ENCODE measurements at places on chromosomes 2 and 18.

DNA sequence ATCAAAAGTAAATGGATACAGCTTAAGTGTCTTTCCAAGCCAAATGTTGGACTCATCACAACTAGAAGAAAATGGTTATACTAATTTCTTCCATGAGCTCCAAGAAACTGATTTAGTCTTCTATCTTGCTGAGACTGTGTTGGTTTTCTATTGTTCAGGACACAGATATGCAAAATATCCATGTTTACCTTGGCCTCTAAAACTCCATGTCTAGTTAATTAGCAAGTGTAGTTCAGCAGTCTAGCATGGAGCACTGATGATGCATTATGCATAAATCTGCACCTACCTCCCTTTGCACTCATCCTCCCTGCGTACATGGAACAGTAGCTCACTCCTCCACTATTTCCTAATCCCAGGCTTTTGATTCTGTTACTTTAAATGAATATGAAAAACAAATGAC lies 731.4 kb upstream of the CHAC2 start:
- no peak for DNase-seq

GRCh38 chr2:50344509-50345106 lies 687.3 kb downstream of the NRXN1 start:
- DNase-seq, result no peak

DNA sequence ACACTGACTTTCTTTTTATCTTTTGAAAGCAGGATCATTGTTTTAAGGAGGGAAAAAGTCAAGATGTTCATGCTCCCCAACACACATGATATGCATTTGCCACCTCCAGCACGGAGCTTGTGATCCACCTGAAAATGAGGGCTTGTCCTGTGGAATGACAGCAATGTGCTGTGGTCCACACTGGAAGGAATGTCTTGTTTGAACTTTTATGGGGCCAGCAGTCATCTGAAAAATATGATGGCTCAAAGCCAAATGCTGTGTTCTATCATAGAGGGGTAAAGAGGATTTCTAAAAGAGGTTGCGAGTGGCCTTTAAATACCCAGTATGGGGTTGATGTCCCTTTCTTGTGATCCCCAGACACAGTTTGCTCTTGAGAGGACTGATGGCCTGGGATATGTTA lies 226.5 kb upstream of the SPRED2 start:
- no peak for DNase-seq

DNA sequence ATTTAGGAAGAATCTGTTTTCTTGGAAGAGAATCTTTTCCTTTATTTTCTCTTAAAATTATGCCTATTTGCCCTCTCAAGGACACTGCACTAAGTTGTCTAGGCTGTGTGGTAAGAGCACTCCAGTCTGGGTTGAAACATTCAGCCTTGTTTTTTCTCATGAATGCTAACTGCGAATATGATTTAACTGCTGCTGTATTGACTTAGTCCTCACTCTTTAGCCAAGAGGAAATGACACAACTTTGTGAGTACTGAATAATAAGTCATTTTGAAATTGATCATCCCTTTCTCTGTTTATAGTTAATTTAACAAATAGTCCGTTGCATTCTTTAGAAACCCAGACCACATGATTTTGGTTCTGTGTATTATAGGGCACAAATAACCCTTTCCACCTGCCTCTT lies 4.5 kb upstream of the RND3 start:
- DNase-seq, result no peak

DNA sequence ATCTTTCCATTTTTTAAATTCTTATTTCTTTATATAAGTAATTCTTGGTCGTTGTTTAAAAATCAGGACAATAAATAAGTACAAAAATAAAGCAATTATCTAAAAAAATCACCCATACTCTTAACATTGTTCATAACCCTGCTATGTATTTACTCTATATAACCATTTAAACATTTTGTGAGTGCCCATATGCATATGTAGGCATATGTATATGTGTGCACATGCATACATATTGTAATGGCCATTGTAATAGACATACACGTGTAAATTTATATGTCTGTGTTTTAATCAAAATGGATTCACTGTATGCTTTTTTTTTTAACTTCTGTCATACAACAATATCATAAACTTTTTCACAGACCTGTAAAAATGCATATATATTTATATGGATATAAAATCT lies 25.6 kb downstream of the DNAJC10 start:
- DNase-seq, result no peak

GRCh38 chr2:855177-855576 lies 95.5 kb upstream of the SNTG2 start:
- DNase-seq, result no peak

GRCh38 chr2:231671270-231672050 lies 36.9 kb upstream of the PTMA start:
- no peak for DNase-seq

- DNase-seq, result no peak
These were observed 6.1 kb downstream of the KYNU start for GRCh38 chr2:142883526-142883925.

- DNase-seq, result no peak
These were observed 3.0 kb downstream of the EVX2 start for GRCh38 chr2:176080540-176081375.

DNA sequence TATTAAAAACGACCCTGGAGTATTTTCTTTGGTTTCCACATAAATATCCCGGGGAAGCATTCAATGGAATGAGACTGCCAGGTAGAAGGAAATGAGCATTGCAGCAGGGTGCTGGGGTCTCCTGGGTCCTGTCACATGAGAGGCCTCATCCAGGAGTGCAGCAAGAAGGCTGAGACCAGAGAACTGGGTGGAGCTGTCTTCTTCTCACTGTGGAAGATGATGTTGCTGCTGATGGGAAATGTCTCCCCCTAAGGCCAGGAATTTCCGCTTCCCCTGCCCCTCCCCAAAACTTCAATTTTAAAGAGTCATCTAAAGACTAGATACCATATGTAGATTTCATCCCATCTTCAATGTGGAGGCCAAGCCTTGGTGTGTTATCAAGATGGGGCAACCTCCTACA lies 95.2 kb upstream of the SIX2 start:
- no peak for DNase-seq

DNA sequence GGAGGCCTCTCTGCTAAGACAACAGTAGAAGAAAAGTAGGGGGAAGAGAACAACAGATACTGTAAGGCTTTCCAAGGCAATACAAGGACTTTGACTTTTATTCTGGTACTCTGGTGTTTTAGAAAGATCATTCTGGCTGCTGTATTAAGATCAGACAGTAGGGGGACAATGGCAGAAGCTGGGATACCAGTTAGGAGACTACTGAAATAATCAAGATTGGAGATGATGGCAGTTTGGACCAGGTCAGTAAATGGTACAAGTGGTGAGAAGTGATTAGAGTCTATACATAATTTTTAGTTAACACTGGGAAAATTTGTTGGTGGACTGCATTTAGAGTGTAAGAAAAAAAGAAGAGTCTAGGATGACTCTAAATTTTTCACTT lies 139.7 kb downstream of the ROCK1 start:
- no peak for DNase-seq

- no peak for DNase-seq
These were observed 360.6 kb downstream of the ZNF521 start for GRCh38 chr18:24991141-24992060.

DNA sequence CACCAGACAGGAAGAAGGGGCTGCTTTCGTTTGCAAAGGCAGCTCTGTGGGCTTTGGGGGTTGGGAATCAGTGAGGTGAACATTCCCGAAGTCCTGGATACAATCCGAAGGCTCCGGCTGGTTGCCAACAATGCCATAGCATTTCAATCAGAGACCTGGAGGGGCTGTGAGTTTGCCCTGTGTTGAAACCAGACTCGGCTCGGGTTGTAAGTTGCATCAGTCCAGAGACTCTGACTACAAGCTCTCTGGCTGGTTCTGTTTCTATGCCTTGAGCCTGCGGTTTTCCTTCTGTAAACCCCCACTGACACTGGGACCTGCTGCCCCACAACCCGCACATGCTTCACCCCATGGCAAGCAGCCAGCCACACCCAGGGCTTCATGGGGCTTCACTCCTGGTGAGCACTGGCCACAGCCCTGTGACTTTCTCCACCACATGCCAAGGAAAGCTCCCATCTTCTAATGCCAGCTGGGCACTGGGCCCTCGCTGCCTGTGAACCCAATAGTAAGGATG lies 85.7 kb upstream of the ODC1 start:
- DNase-seq, result no peak

- DNase-seq, result no peak
These were observed 67.1 kb downstream of the CPS1 start for GRCh38 chr2:210623506-210623905.

DNA sequence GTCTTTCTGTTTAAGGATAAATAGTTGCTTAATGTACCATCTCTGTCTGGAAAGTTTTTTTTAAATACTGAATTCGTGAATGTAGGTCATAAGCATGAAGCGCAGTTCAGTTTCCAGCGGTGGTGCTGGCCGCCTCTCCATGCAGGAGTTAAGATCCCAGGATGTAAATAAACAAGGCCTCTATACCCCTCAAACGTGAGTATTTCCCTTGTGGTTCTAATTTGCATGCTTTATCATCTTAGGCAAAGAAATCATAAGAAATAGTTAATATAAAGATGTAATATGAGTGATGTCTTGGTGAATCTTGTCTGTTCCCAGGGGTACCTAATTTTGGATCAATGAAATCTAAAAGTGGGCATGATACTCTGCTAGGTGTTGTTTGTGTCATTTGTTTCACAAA lies 1.5 kb downstream of the NDC80 start:
- no peak for DNase-seq

GRCh38 chr2:143802242-143802641 lies 673.0 kb downstream of the ARHGAP15 start:
- DNase-seq, result no peak

GRCh38 chr18:79983793-79984192 lies 4.6 kb downstream of the TXNL4A start:
- no peak for DNase-seq

- DNase-seq, result no peak
These were observed 154.8 kb upstream of the PGAP1 start for GRCh38 chr2:197081294-197081693.

- no peak for DNase-seq
These were observed 101.9 kb upstream of the CTDP1 start for GRCh38 chr18:79577451-79578395.

GRCh38 chr2:188765522-188766470 lies 208.4 kb upstream of the COL3A1 start:
- no peak for DNase-seq

DNA sequence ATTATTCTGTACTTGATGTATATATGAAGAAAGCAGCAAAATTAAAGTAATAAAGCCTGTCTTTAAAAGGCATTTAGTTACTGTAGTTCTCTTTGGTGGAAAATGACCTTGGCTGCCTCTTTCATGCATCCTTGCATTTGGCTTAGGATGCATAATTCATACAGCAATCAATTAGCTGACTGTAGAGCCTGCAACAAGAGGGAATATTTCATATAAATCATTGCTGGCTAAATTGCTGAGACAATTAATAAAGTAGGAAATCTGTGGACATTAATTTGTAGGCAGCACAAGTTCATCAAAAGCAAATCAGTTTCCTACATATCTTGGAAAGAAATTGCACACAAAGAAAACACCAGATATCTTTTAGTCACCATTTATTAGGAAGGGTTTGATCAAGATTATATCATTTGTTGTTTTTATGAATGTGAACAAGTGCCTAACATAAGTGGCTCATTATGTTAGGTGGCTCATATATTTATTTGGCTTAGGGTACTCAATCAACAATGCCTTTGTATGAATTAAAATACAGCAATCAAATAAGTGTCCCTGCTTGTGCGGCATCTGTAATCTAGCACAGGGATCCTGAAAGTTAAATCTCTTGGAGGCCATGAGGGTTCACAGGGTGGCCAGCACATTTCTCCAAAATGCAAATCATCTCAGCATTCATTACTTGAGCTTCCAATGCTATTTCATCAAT lies 220.4 kb upstream of the SPOPL start:
- no peak for DNase-seq

DNA sequence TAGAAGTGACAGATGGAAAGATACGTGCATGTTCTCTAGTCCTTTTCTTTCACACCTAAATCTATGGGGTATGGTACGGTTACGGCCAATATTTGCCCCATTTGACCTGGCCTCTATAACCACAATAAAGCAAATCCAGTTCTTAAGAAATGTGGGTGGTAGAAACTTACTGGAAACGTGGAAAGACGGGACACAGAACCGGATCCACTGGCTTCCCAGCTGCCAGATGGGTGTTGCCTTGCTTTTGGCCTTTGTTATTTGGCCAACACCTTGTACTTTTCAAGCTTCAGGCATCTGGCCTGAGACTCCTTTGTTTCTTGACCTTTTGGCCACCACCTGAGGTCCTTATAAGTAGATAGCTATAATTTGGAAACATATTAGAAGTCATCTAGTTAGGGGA lies 635.9 kb downstream of the SLC4A3 start:
- DNase-seq, result no peak

DNA sequence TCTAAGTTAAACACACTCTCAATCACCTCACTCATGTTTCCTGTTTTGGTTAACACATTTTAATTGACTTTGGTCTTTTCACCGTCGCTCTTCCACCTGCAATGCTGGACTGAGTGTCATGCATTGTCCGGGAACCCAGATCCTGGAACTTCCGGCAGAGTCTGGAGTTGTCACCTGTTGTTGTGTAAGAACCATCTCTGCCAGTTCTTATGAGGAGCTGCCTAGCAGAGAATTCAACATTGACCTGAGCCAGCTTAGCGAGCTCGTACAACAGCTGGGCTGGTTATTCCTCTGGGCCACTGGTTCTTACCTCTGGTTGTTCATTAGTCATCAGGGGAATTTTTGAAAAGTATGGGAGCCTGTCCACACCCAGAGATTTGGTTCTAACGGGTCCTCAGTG lies 75.7 kb downstream of the BCL2L11 start:
- DNase-seq, result no peak

DNA sequence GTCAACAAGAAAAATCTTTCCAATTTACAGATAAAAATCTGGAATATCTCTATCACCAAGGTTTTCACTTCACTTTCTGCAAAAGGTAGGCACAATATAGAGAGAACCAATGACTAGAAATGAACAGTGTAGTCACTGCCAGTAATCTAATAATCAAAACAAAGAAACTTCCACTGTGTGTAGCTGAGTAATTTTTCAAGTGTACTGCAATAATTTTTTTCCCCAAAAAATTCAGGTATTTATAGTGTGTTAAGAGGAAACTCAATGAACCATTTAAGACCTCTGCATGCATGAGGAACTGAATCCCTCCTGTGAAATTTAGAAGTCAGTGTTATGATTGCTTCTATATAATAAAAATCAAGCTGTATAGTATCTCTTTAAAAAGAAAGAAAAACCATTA lies 121.8 kb downstream of the MEMO1 start:
- DNase-seq, result no peak
